ENCODE measurements at places on chromosomes 7 and 10.

GRCh38 chr7:37494926-37495325 lies 46.3 kb upstream of the ELMO1 start:
- no peak for DNase-seq

DNA sequence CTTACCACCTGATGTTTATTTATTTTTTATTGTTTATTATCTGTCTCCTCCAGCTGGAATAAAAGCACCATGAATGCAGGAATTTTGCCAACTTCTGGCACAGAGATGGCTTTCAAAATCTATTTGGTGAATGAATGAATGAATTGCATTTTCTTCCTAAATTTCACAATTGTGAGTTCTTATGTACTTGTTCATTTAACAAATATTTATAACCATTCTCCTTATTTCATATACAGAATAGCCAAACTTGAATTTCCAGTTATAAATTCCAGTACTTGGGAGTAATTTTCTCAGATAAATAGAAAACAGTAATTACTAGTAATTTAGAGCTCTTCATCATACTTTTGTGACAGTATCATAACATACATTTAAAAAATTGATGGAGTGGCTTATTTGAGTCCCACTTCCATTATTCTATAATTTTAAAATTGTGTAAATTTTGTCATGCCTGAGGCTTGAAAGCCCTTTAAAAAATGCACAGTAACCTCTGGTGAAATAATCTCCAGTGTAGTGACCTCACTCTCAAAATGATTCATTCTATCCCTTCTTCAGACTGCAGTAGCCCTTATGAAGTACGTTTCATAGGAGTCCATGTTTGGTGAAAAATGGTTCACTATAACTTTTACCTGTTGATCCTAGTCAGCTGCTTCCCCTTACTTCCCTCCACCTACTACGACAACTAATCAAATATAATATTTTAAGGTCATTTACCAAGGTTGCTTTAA lies 40.0 kb upstream of the SRI start:
- DNase-seq, result no peak

- no peak for DNase-seq
Observed at GRCh38 chr7:572416-573268, 53.0 kb upstream of the PDGFA start.

- no peak for DNase-seq
Observed at GRCh38 chr10:103600325-103600724, 106.8 kb downstream of the NEURL1 start.

DNA sequence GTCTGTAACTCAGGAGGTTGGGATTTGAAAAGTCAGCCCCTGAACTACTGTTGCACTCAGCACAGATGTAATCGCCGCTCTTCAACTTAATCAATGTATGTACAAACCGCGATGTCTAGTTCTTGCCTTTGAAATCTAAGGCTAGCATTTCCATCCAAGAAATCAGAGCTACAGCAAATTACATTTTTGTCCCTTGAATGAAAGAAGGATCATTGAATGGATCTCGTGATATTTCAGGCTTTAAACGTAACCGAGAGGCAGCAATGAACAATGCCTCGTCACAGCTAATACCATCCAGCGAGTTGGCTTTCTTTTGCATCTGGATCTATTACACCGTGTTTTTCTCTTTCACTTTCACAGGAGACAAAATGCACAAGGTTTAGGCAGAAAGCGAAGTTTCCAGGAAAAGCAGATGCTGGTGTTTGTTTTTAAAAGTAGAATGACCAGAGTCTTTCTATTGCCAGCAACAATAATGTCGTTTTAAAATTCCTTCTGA lies 5.5 kb downstream of the SKIDA1 start:
- DNase-seq, result no peak

DNA sequence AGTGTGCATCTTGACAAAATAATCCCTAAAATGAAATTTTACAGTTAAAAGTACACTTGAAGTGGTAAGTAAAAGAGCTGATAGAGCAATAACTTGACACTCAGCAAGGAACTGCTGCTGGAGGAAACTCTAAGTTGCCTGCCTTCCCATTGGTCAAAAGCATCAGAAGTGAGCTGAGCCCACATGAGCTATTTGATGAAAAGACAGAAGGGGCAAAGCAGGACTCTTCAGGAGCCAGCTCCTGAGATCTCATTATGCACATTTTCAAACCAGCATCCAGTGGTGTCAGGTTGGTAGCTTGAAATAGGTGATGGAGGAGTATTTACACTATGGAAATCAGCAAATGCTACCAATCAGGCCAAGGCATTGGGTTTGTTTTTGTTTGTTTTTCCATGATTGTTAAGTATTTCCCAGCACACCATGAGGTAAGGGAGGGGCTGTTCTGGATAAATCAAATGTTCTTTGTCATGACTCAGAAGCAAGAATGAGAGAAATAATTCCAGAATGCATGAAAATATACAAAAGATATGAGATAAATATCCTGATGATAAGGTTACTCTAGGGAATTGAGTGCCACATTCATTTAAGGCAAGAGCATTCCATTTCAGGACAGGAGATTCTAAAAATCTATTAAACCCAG lies 316.6 kb downstream of the SNX13 start:
- no peak for DNase-seq

DNA sequence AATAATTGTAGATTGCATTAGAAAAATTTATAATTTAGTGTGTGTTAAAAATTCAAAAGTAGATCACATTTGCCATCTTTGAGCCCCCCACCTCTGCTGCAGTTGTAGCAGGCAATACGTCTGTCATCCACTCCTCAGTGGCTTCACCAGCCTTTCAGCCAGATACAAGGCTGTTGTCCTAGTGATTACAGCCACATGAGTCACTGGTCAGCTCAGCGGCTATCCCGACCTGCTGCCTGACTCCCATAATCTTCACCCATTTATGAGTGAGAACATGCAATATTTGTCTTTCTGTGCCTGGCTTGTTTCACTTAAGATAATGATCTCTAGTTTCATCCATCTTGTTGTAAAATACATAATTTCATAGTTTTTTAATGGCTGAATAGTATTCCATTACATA lies 9.2 kb downstream of the OR2A5 start:
- DNase-seq, result no peak

DNA sequence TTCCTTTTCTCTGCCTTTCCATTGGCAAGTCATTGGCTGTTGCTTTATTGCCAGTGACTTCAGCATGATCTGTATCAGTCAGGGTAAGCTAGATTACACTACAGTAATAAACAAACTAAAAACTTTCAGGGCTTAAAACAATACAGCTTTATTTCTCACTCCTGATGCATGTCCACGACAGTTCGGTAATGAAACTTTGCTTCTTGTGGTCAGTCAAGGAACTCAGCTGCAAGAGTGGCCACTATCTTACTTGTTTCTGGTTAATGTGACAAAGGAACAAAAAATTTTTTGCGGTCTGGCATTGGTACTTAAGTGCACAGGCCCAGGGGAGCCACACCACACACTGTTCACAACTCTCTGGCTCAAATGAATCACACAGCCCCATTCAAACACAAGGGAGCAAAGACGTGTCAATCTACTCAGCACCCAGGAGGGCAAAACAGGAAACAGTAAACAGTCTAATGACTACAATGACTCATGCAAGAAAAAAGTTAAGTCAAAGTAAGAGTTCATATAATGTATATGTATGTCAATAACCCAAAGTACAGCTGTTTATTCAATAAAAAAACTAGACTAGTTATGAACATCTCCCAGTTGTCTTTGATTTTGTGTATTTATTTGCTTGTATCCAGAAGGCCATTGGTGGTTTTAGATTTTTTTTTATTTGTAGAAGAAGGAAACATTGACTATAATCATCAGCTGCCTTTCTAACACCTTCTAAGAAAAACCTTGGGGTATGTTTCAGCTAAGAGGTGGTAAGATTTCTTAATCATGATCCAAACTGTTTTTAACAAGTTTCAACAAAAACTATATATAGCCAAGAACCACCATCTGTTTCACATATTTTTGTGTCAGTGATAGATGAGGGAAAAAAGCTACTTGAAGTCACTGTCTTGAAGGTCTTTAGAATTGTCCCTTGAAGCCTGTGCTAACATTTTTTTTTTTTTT lies 134.4 kb upstream of the FAM3C start:
- no peak for DNase-seq

GRCh38 chr7:111650456-111650999 lies 88.2 kb upstream of the IMMP2L start:
- no peak for DNase-seq

DNA sequence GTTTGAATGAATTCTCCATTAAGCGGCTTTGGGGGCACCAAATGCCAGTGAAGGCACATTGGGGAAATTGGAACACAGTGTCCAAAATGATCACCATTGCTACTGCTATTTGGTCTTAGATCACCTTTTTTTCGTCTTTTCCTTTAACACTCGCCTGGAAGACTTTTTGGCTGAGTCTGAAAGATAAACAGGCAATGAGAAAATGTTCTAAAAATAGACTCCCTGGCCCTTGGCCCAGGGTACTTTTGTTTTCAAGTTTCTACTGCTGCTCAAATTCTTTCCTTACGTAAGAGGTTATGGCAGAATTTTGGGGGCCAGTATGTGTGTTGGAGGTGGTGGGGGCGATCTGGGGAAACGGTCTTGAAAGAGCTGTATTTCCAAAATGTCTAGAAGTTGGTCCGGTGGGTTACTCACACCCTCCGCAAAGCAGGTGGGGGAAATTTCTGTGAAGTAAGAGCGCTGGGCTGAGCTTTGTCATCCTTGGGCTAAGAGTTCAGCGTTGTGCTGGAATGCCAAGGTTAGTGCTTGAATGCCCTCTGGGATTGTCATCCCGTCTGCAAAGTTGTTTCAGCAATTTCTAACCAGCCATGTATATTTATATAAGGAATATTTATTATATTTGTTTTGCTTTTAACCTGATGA lies 1.3 kb upstream of the ITPRIP start:
- DNase-seq, result no peak

- no peak for DNase-seq
Observed at GRCh38 chr7:110947408-110947807, 143.5 kb upstream of the LRRN3 start.

DNA sequence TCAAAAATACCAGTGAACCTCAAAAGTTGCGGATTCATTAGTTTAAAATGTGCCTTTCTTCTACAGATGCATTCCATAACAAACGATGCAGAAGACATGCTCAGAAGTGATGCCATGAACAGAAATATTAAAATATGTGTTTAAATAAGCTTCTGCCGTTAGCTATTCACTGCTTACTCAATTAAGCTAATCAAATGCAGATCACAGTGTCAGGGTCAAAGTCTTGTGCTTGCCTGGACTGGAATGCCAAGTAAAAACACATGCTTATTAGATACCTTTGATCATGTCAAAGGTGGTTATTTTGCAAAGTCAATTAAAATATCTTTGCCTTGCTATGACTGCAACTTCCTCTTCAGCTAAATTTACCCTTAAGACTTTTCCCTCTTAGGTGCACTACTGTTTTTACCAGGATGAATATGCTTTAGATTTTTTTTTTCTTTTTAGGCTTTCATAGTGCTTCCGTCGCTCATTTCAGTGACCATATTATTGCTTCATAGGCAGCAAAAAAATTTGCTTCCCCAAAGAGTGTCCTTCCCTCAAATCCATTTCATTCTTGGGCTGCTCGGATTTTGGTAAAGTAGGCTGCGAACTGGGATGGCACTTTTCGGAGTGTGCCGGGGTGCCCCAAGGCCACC lies 905 bp downstream of the ASB13 start:
- no peak for DNase-seq

DNA sequence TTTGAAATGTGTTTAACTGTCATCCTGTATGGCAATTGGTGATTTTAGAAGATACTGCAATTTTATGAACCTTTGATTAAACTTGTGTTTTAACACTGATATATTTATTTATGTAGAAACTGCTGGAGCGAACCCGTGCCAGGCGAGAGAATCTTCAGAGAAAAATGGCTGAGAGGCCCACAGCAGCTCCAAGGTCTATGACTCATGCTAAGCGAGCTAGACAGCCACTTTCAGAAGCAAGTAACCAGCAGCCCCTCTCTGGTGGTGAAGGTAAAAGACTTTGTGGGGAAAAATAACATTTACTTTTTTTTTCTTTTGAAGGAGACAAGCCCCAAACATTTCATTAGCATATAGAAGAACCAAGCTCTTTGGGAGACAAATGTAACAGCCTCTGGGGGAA lies 6.5 kb downstream of the ANLN start:
- DNase-seq, result no peak

- DNase-seq, result peak; percentile 53
Observed at GRCh38 chr10:133379152-133379800, at the start of gene PAOX. Gene PAOX (plus strand): TSS chr10:133379262. CDS start chr10:133379317, 55 bp downstream.

DNA sequence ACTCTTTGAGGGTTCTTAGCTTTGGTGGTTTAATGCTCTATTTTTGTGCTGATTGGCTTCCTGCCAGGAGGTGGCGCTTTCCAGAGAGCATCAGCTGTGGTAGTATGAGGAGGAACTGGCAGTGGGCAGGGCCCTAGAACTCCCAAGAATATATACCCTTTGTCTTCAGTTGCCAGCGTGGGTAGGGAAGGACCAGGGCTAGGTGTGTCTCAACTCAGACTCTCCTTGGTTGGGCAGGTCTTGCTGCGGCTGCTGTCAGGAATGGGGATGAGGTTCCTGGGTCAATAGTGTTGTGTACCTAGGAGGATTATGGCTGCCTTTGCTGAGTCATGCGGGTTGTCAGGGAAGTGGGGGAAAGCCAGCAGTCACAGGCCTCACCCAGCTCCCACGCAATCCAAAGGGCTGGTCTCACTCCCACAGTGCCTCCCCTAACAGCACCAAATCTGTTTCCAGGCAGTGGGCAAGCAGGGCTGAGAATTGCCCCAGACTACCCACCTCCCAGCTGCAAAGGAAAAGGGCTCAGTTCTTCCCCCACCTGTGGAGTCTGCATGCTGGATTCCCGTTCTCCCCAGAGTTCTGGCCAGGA lies 191.5 kb downstream of the PHTF2 start:
- DNase-seq, result no peak

DNA sequence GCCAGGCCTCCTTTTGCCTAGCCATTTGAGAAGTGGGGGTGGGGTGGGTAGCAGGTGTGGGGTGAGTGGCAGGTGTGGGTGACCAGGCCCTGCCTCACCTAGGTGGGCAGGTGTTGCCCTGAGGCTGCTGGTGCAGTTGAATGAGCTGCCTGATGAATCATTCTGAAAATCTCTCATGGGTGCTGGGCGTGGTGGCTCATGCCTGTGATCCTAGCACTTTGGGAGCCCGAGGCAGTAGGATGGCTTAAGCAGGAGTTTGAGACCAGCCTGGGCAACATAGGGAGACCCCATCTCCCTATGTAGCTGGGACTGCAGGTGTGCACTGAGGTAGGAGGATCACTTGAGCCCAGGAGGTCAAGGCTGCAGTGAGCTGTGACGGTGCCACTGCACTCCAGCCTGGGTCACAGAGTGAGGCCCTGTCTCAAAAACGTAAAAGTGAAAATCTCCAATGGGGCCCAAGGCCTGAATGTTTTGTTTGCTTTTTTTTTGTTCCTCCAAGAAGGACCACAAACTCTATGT lies 17.7 kb downstream of the TSPAN14 start:
- no peak for DNase-seq

GRCh38 chr7:15490291-15490690 lies 71.5 kb downstream of the AGMO start:
- DNase-seq, result no peak

GRCh38 chr10:128468462-128468861 lies 342.2 kb upstream of the MKI67 start:
- no peak for DNase-seq

DNA sequence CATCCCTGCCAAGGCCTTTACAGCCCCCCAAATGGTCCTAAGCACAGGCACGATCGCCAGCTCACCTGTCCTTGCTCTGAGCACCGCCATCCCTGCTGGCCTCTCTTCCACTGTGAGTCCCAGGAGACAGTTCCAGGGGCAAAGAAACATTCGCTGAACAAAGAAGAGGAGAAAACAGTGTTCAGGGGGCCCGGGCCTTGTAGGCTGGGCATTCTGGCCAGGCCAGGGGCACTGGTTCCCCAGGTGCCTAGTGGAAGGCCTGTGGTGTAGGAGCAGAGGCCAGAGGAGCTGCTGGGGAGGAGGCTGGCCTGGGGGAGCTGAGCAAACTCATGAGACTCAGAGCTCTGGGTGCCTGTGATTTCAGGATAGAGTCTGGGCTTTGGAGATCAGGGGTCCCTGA lies 22.6 kb downstream of the AQP1 start:
- DNase-seq, result no peak
